ENCODE measurements at places on chromosomes 6 and 20. TPM values are rescaled to one million over a fixed set of nuclear protein-coding genes. Genes with fewer than 3 reads are reported as not detected.

KCNQ2 gene
- total RNA-seq, result not detected

VIP gene
- total RNA-seq, result 0.25 TPM

KHDC1L gene
- not detected for total RNA-seq

RIPPLY2 gene
- not detected for total RNA-seq

AK9 gene
- total RNA-seq, result 2.5 TPM

NKX2-2 gene
- not detected for total RNA-seq

PGC gene
- total RNA-seq, result not detected

ASIP gene
- total RNA-seq, result not detected

POPDC3 gene
- total RNA-seq, result not detected

LAMA2 gene
- 3.1 TPM for total RNA-seq

All from liver (tissue), 10 donors.